ENCODE measurements at places on chromosomes 7 and 10.
A peak's percentile ranks its signal among the peaks of the same experiment; 100 is the strongest.

DNA sequence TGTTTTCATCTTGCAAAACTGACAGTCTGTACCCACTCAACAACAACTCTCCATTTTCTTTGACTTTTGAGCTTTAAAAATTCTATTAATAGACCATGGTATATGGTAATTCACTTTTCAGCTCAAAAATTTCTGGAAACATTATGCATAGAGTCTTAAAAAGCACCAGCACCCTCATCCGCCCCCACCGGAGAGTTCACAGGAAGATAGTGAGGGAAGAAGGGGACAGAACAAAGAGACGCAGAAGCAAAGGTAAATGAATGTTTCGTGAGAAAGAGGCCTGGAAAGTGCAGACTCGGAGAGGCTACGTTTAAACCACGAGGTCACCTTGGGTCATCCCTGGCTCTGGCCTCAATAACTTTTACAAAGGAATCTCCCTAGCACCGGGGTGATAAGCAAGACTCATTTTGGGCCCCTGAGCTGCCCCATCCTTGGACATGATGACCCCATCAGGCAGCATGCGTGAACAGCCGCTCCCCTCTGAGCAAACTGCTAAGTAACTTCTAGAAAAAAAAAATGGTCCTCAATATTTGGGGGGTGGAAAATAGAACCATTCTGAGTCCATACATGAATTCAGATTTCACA, 96.3 kb downstream of the CPXM2 start:
- DNase-seq = no peak

- no peak for DNase-seq
Measured at GRCh38 chr7:1819259-1819841, 149.3 kb downstream of the ELFN1 start.

- no peak for DNase-seq
Measured at GRCh38 chr10:17138460-17139042, 8.9 kb upstream of the CUBN start.

- DNase-seq = no peak
Measured at GRCh38 chr10:132899054-132899750, 43.2 kb downstream of the CFAP46 start.

GRCh38 chr7:139471740-139472353, 11.6 kb downstream of the KLRG2 start:
- no peak for DNase-seq

- DNase-seq = peak; percentile 32
Measured at GRCh38 chr7:95434557-95435421, at the start of gene PON2. PON2 (minus strand) TSS chr7:95435028; CDS start chr7:95434951, 77 bp downstream.

DNA sequence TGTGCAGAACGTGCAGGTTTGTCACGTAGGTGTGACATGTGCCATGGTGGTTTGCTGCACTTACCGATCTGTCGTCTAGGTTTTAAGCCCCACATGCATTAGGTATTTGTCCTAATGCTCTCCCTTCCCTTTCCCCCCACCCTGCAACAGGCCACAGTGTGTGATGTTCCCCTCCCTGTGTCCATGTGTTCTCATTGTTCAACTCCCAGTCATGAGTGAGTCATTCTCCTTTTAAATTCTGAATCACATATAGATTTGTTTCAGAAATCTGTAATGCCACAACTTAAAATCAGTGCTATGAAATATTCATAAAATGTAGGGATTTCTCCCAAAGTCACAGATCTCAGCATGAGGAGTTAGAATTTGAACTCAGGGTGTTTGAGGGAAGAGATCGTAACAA, 552.5 kb upstream of the MBL2 start:
- no peak for DNase-seq

- no peak for DNase-seq
Measured at GRCh38 chr7:94679358-94679757, 23.4 kb upstream of the SGCE start.

DNA sequence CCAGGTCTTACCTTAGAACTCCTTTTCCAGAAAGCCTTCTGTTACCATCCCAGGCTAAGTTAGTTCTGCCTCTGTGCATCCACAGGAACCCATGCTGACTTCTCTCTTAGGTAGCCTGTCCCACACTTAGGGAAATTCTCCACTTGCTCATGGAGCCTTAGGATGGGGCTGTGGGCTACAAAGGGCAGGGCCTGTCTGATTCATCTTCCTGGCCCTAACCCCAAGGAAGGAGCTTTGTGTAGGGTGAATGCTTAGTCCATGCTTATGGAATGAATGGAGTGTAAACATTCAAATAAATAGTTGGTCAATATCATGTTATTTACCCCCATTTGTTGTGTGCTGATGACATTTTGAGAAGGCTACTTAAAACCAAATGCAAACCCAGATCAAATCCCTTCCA, 54.7 kb downstream of the EMX2 start:
- DNase-seq = no peak

- DNase-seq = no peak
Measured at GRCh38 chr7:127330070-127330469, 62.4 kb downstream of the ZNF800 start.

Measured in HFF-Myc (cell line).